ENCODE measurements at places on chromosomes 6 and 20. TPM values are rescaled to one million over a fixed set of nuclear protein-coding genes. Genes with fewer than 3 reads are reported as not detected.

- no peak for DNase-seq
These were observed 333.3 kb upstream of the ZFP64 start for GRCh38 chr20:52524861-52525260.

DNA sequence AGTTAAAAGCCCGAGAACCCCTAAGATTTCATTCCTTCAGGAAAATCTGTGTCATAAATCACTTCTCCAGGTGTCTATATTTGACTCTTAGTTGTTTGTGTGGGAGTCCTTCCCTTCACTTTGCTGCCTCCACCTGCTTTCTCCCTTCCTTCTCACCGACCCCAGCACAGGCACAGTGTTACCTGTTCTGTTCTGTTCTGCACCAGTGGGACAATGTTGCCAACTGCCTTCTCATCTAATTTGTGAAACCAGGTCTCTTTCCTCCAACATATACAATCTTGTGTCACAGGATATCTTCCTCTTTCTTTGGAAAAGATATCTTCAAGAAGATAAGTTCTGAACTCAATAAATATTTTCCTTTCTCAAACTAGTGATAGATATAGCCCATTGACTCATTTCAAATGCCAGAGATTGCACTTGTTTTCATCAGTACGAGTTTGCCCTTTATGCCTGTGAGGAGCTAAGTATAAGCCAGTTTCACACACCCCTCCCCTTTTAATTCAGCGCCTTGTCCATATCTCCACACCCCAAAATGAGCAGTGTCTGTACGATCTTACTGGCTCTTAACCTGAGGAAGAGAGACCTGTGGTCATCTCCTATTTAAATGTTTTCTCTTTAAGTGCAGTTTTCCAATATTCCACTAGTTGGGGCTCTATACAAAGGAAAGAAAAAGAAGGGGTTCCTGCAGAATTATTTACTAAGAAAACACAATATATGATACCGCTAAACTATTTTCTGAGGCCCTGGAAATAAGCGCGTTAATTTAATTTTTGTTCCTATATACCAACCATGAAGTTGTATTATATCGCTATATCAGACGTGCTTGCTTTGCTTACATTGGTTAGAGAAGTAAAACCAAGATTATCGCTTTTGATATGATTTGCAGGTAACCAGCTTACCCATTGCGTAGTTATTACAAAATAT lies 81.6 kb upstream of the PREP start:
- no peak for DNase-seq

- DNase-seq: no peak
These were observed at the start of gene PDE10A for GRCh38 chr6:165662749-165663376. Gene PDE10A (minus strand): TSS chr6:165663241. CDS start chr6:165662811, 430 bp downstream.

- no peak for DNase-seq
These were observed 84.8 kb downstream of the AHI1 start for GRCh38 chr6:135412761-135413160.

MRS2 gene
- total RNA-seq: 29.5 TPM
